ENCODE measurements at places on chromosomes 3 and 15.

DNA sequence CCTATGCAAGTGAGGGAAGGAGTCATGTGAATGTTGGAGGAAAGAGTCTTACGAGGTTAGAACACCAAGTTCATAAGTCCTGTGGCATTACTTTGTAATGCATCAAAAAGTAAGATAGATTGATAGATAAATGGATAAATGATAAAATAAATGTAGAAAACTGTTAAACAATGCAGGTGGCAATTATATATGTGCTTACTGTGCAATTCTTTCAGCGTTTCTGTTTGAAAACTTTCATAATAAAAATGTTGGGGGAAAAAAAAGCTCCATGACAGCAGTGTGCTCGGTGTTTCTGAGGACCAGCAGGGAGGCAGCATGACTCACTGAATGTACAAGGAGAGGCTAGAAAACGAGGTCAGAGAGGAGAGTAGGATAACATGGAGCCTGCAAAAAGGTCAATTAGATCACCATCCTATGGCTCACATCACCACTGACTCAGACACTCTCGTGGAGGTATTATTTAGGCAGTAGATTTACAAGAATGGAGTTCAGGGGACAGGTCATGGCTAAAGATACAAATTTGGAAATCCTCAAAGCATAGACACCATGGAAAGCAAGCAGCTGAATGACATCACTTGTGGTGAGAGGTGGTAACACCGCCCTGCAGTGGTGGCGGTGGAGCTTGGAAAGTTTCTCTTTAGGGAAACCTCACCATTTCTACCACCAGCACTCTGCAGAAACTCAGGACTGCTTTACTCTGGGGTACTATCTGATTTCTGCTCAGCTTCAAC, 219.8 kb downstream of the CTNNB1 start:
- DNase-seq, result no peak

DNA sequence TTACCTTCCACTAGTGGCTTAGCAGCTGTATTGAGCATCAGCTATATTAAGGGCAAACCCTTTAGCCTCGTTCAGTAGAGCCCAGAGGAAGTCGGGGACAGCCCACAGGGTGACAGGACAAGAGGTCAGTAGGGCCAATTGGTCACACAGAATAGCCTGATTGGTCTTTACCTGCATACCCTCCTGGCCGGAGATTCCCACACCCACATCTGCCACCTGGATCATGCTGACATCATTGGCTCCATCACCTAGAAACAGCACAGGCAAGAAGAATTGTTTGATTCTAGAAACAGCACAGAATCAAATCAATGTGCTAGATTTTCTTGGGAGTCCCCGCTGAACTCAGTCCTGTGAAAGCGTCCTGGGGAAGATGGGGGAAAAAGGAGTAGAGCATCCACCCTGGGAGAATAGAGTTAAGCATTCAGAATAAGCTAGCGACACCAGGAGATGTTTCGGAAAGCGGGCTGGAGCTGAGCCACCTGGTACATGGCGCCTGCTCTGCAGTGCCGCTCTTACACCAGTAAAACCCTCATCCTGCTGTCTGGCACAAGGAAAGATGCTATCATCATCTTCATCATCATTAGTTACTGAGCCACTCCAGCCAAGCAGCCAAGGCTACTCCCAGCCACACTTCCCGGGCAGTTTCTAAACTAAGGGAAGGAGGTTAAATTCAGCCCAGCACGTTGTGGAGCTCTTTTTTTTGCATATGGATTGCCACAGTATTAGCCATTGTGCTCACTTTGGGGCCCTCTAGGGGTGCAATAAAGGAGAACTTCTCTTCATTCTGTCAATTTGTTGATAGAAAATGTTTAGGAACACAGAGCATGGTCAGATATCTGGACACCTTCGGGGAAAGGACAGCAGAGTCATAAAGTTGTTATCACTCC, 171.3 kb downstream of the ATP10A start:
- no peak for DNase-seq

GRCh38 chr15:31230630-31231485, 95.8 kb upstream of the KLF13 start:
- no peak for DNase-seq

GRCh38 chr3:1380926-1381646, 288.3 kb downstream of the CNTN6 start:
- DNase-seq, result no peak

DNA sequence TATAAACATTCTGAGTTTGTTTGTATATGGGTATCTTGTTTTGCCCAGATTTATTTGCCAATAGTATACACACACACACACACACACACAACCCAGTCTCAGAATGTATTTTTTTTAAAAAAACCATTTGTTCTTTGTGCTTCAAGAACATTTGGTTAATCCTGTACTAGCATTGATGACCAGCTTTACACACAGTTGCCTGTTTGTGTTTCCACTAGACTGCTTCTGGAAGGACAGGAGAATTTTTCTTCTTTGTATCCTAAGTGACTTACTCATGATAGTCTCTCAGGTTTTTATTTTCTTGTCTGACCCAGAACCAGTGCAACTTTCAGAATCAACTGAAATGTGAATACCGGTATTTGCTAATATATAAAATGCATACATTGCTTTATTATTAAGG, 40.5 kb downstream of the U2SURP start:
- no peak for DNase-seq

DNA sequence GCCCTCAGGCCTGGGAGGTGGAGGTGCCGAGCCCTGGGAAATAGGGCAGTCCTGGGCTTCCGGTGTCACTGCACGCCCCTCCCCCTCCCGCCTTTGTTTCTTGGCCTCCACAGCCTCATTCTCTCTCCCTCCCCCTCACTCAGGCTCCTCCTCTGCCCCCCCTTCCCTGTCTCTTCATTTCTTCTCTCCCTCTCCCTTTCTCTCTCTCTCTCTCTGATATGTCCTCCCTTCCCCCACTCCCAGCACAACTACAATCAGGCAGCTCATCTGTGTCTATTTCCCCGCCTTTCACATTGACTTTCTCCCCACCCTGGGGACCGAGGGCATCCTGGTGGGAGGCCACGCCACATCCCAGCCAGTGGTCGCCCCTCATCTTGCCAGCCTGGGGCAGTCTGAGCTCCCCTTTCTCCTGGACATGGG, 40.2 kb downstream of the IDH2 start:
- no peak for DNase-seq

- DNase-seq, result no peak
Observed at GRCh38 chr3:52099001-52099401, 42.6 kb upstream of the DUSP7 start.

GRCh38 chr3:82000773-82001172, 239.3 kb upstream of the GBE1 start:
- peak; percentile 47 for DNase-seq

- no peak for DNase-seq
Observed at GRCh38 chr3:106049821-106050220, 181.0 kb upstream of the CBLB start.

DNA sequence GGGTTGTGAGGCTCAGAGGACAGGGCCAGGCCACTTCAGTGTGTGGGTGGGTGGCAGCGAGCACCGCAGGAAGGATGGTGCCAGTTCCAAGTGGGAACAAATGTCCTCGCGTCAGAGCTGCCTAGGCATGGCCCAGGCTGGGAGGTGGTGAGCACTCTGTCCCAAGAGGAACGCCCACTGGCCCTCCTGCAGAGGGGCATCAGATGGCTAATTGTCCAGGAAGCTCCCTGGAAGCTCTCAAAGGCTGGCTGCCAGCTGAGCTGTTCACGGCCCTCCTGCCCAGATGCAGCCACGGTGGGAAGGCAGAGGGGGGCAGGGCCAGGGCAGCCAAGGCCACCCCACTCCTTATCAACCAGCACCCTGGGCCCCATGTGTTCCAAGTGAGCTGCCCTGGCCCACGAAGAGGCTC, 55.2 kb downstream of the IQSEC1 start:
- peak; percentile 81 for DNase-seq

DNA sequence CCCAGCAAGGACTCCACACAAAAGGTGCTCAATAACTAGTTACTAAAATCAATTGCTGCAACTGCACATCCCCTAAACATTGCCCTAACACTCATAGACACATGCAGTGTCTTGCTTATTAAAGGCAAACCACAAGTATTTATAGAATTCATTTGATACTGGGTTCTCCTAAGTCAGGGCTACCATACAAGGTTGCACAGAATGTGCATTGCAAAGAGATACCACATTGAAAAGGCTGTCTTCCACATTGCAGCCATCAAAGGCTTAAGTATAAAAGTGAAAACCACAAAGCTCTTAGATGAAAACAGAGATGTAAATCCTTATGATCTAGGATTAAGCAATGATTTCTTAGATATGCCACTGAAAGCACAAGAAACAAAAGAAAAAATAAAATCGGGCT, 33.6 kb upstream of the TOPAZ1 start:
- DNase-seq, result no peak

GRCh38 chr3:11774296-11774877, 72.3 kb downstream of the TAMM41 start:
- no peak for DNase-seq
